ENCODE measurements at places on chromosomes 1 and 21. TPM values are rescaled to one million over a fixed set of nuclear protein-coding genes. Genes with fewer than 3 reads are reported as not detected.
A peak's percentile ranks its signal among the peaks of the same experiment; 100 is the strongest.

DNA sequence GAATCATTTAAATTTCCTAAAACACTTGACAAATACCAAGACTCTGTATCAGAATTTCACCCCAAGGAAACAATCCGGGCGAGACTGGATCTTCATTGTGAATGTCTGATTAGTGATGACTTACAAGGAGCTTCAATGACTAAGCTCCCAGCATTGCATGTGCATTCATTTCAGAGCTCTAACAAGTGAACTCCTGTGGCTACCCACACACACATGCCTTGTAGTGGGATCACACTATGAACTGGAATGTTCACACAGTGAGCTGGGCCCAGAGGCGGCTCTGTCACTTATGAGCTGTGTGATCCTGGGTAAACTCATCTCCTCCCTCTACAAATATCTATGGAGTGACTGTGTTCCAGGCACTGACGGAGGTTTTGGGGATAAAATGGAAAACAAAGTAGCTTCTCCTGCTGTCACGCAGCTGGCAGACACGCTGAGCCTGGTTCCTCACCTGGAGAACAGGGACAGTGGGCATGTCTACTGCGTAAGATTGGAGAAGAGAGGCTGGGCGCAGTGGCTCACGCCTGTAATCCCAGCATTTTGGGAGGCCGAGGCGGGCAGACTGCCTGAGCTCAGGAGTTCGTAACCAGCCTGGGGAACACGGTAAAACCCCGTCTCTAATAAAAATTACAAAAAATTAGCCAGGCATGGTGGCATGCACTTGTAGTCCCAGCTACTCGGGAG, 56.9 kb downstream of the CLSTN1 start:
- no peaks in the 10 kb centered on the region for H3K27me3 ChIP-seq
- peaks cover 1% of the 10 kb centered on the region for H3K4me1 ChIP-seq
- no peak for DNase-seq
- peaks cover 8% of the 10 kb centered on the region for H3K36me3 ChIP-seq

DNA sequence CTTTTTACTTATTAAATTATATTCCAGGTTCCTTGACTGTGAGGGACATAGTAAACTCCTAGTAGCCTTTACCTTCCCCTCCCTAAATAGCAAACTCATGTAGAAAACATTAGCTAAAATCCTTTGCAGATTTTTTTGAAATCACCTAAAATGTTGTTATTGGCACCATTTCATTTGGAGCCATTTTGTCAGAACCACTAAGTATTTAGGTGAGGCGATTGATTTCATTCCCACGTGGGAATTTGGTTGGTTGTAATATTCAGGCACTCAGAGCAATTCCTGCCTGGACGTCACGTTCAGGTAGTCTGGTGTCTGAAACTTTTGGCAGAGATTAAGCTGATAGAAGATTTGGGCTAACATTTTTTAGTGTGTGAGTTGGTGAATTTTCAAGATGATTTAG, 84.3 kb downstream of the CAMTA1 start:
- peaks cover 1% of the 10 kb centered on the region for H3K36me3 ChIP-seq
- no peak overlapping the region for H3K4me3 ChIP-seq
- H3K27me3 ChIP-seq, result no peaks in the 10 kb centered on the region
- no peak for DNase-seq

DNA sequence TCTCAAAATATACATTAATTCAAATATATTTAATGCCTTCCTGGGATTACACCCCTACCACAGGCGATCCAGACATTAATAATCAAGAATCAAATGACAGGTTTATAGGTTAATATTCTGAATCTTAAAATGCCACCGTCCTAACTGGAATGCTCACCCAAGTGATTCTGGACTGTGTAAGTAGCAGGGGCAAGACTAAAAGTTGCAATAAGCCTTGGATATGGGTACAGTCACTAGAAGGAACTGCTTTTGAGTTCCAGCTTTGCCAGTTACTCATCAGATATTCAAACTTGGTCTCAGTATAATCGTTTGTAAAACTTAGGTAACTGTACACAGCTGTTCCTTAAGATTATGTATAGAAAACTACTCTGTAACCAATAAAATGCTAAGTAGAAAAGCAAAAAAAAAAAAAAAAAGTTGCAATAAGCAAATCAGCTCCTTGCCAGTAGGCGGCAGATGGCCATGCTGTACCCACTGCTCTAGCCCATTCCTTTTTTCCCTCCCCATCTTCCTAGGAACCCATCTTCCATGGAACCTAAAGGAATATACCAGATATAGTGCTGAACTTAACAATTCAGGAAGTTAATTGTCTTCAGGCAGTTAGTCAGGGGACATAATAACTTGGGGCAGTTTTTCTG, 10.5 kb downstream of the RO60 start:
- peaks cover 6% of the 10 kb centered on the region for H3K36me3 ChIP-seq
- H3K27ac ChIP-seq, result no peak overlapping the region
- no peak for DNase-seq
- H3K27me3 ChIP-seq, result no peaks in the 10 kb centered on the region
- H3K4me3 ChIP-seq, result no peak overlapping the region

DNA sequence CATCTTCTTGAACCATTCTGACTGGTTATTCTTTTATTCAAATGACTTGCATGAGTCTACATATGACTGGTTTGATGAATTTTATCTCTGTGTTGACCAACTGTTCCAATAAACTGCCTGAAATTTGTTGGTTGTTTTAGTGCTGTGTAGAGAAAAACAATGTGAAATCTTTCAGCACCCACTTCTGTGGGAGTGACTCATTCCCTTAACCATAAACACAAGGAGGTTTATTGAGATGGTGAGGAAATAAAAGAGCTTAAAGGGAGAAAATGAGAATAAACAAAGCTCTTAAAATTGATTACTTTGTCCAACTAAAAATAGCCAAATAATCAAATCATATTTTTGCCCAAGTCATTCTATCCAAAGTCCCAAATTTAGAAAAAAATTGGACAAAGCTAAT, 341.1 kb downstream of the TGFB2 start:
- H3K36me3 ChIP-seq, result no peaks in the 10 kb centered on the region
- H3K27me3 ChIP-seq, result no peaks in the 10 kb centered on the region
- H3K4me3 ChIP-seq, result no peak overlapping the region
- no peak for DNase-seq

GRCh38 chr1:59674595-59674994, 140.2 kb upstream of the HOOK1 start:
- peak overlapping the region; percentile 27 for H3K27ac ChIP-seq
- peaks cover 40% of the 10 kb centered on the region for H3K4me1 ChIP-seq
- no peak overlapping the region for H3K4me3 ChIP-seq
- no peak for DNase-seq
- H3K36me3 ChIP-seq, result no peaks in the 10 kb centered on the region

- peaks cover 12% of the 10 kb centered on the region for H3K36me3 ChIP-seq
- peaks cover 13% of the 10 kb centered on the region for H3K4me1 ChIP-seq
- no peak for DNase-seq
- no peak overlapping the region for H3K4me3 ChIP-seq
Observed at GRCh38 chr21:33703750-33704606, 61.7 kb downstream of the ITSN1 start.

DNA sequence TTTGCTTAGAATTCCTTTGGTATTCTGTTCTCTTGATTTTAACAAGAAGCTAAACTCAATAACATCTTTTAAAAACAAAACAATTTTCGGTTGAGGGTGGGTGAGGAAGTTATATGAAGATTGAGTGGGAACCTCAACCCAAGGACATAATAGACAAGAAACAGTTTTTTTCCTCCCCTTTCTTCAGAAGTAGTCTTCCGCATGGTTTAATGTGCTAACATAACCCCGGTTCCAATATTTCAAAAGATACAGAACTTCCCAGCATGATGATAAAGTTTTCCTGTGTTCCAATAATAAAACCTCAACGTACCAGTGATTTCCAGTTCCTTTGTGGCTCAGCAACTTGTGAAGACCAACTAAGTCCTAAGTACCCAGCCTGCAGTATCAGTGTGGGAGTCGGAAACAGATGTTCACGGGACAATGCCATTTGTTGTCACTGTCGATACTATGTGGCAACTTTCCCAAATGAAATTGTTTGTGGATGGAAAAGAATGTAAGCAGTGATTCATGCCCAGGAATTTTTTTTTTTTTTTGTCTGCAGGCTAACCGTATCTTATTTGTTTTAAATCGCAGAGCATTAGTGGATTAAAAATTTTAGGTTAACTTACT, 48.5 kb downstream of the NR5A2 start:
- H3K4me3 ChIP-seq, result peak overlapping the region; percentile 22
- no peaks in the 10 kb centered on the region for H3K27me3 ChIP-seq
- H3K36me3 ChIP-seq, result peaks cover 5% of the 10 kb centered on the region
- peak overlapping the region; percentile 97 for H3K27ac ChIP-seq
- H3K4me1 ChIP-seq, result peaks cover 40% of the 10 kb centered on the region

DNA sequence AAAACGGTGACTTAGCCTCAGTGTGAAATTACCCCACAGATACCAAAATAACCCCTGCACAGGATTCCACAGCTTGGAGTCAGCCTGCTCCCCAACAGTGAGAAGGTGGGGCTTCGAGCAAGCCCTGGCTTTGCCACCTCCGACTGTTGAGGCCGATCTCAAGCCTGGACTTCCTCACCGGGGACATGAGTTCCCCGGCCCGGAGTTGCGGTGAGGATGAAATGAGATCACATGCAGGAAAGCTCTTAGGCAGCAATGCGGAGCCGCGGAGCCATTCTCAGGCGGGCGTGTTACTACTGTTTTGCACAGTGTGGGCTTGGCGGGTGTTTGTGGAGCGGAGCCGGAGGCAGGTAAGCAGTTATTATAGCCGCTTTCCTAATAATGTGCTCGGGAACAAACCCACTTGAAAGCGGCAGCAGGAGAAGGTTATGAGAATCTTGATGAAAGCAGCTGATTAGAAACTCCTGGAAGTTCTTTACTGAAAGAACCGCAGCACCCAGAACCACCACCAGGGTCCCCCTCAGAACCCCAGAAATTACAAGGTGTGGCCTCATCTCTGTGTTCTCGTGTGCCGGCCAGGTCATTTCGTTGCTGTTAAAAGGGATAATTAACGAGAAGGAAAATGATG, 3.9 kb upstream of the CLSTN1 start:
- H3K27ac ChIP-seq, result peak overlapping the region; percentile 80
- H3K4me1 ChIP-seq, result peaks cover 11% of the 10 kb centered on the region
- peaks cover 26% of the 10 kb centered on the region for H3K27me3 ChIP-seq
- H3K36me3 ChIP-seq, result no peaks in the 10 kb centered on the region
- no peak overlapping the region for H3K4me3 ChIP-seq

DNA sequence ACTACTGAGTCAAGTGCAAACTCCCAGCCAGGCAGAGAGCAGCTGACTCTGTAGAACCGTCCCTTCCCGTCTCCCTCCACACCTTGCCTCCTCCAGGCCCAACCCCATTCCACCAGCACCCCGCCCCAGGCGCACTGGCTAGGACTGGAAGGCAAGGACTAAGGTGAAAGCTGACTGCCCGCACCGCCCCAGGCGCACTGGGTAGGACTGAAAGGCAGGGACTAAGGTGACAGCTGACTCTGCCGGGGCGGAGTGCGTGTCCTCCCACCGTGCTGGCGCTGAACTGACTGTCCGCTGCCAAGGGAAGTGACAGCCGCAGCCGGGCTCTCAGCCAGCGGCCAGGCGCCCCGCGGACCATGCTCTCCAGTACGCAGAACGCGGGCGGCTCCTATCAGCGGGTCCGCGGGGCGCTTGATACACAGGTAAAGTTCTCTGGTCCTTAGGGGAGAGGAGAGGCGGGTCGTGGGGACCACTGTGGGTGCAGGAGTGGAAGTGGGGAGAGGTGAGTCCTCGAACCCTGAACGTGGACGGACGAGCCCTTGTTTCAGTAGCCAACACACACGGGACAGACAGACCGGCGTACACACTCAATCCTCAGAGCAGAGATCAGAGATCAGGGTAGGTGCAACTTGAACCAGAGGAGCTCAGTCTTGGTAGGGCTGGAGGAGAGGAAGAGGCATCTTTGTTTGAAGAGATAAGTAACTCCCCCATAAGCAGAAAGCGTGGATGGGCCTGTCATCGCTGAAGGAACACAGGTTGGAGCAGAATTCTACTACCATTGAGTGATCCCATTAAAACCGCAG, 58.0 kb downstream of the RBM11 start:
- peaks cover 28% of the 10 kb centered on the region for H3K27me3 ChIP-seq
- H3K36me3 ChIP-seq, result no peaks in the 10 kb centered on the region
- peak overlapping the region; percentile 47 for H3K4me3 ChIP-seq

GRCh38 chr1:68812333-68812732, 315.5 kb upstream of the DEPDC1 start:
- H3K4me1 ChIP-seq, result peaks cover 3% of the 10 kb centered on the region
- H3K4me3 ChIP-seq, result no peak overlapping the region
- no peaks in the 10 kb centered on the region for H3K36me3 ChIP-seq
- DNase-seq, result no peak
- H3K27me3 ChIP-seq, result no peaks in the 10 kb centered on the region

DNA sequence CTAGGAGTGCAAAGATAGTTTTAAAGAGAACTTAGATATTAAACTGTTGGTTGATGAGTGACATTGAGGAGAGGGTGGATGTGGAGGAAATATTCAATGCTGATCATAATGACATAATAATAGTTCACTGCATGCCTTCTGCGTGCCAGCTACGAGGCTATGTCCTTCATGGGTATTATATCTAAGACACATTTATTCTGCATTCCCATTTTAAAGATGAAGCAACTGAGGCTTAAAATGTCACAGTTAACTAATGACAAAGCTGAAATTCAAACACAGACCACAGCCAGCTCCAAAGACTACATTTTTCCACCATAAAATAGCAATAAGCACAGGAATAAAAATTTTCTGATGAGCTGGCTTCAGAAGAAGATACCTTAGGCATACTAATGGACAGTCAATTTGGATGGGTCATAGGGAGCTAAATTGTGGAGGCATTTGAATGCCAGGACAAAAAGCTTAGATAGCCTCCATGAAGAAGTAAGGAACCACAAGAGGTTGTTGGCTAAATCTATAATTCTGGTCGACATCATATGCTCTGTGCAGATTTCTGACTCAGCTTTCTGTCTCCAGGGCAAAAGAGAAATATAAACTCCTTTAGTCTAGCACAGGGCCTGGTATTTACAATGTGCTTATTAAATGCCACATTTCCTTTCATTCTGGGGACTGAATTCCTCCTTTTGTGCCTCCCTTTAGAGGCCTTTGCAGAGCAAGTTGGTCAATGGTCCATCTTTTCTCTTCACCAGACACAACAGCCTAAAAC, 71.2 kb upstream of the NRIP1 start:
- H3K27me3 ChIP-seq, result no peaks in the 10 kb centered on the region
- no peak for DNase-seq
- peaks cover 42% of the 10 kb centered on the region for H3K4me1 ChIP-seq
- H3K27ac ChIP-seq, result no peak overlapping the region
- no peak overlapping the region for H3K4me3 ChIP-seq

DNA sequence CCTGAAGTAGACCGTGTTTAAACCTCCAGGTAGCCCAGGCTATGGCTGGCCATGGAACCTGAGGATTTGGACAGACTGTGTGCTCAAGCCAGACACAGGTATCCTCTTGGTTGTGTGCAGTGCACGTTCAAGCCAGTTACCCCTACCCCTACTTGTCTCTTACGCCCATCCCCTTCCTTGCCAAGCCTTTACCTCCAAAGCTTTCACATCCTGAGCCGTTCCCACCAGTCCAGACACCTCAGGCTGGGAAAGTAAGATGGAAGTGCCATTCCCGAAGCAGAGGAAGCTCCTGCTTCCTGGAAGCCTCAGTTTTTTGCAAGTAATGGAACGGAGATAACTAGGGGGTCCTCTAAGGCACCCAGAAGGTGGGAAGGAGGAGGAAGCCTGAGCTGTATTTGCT, 41.5 kb upstream of the HMGB4 start:
- DNase-seq, result no peak
- H3K27me3 ChIP-seq, result peaks cover 28% of the 10 kb centered on the region
- H3K4me1 ChIP-seq, result no peaks in the 10 kb centered on the region
- no peak overlapping the region for H3K27ac ChIP-seq

The OR2L13 gene
- not detected for total RNA-seq
